ENCODE measurements at places on chromosomes 1 and 21.

DNA sequence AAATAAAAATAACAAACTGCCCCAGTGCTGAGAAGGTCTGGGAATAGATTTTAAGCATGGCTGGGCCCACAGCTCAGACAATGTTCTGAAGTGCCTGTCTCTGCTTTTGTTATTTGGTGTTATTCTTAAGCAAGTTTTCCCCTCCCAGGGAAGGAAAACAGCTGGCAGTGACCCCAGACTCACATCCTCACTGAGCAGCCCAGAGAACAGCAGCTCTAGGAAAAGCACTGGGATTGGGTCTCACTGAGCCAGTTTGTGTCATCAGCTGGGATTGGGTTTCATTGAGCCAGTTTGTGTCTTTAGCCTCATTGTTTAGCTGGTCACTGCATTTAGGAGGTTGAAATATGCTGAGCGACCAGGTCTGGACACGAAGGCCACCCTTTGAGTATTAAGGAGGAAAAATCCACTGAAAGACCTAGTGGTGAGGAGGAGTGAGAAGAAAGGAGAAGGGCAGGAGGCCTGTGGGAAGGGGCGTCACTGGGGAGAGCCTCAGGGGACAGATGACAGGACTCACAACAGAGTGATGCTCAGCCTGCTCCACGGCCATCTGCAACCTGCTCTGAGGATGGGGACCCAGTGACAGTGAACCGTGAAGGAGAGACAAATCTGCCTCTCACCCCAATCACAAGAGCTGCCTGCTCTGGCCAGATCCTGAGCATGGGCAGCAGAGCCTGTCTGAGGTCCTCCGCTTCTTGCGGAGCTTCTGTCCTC is 103.8 kb downstream of the TOMM20 start:
- DNase-seq = peak; percentile 40

GRCh38 chr1:202086579-202087350 is 36.0 kb upstream of the GPR37L1 start:
- DNase-seq = no peak

GRCh38 chr1:184285401-184286087 is 101.3 kb upstream of the C1orf21 start:
- DNase-seq = no peak

DNA sequence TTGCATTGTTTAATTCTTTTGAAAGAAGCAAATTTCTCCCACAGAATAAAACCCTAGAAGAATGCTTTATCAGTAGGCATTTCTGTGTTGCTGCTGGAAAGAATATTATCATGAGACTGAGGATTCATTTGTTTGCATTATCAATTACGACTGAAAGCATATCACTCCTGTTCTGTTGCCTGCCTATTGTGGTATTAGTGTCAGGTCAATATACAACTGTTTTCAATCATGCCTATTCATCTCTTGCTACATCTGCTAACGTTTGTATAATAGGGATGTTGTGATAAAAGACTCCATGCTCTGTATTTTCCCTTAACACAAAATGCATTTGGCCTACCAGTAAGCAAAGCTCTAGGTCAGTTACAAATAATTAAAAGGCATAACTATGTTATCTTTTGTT is 221.5 kb downstream of the PTPRC start:
- no peak for DNase-seq

DNA sequence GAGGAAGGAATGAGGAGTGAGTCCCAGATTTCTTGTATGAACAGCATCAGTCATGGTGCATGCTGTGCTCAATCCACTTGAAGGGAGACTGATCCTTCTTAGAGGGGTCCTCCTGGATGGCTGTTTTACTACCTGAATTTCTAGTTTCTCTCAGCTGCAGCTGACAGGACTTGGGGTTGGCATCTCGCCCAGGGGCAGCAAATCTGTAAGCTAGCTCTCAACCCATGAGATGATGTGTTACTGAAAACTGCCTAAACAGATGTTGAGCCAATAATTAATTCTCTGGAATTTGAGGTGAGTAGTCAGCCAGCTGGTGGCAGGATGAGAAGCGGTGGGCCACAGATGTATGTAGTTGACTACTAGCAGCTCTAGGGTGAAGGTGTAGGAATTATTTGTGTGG is 19.6 kb downstream of the BACH1 start:
- no peak for DNase-seq

- DNase-seq = no peak
These were observed 104.0 kb downstream of the PDE4B start for GRCh38 chr1:65896721-65897120.

GRCh38 chr1:78237364-78237916 is 191.7 kb downstream of the GIPC2 start:
- DNase-seq = no peak

GRCh38 chr21:45937721-45938452 is 43.7 kb upstream of the COL6A1 start:
- no peak for DNase-seq

- DNase-seq = no peak
These were observed 398.1 kb downstream of the MATN1 start for GRCh38 chr1:30325085-30325935.

- DNase-seq = no peak
These were observed 563.5 kb downstream of the LTN1 start for GRCh38 chr21:28429161-28429560.

- DNase-seq = no peak
These were observed at the start of gene ZP4 for GRCh38 chr1:237890822-237891221. Gene ZP4 (minus strand): TSS chr1:237890922. CDS start chr1:237890635, 287 bp downstream.

- DNase-seq = peak; percentile 64
These were observed 34.5 kb downstream of the LRRN2 start for GRCh38 chr1:204650911-204651570.

DNA sequence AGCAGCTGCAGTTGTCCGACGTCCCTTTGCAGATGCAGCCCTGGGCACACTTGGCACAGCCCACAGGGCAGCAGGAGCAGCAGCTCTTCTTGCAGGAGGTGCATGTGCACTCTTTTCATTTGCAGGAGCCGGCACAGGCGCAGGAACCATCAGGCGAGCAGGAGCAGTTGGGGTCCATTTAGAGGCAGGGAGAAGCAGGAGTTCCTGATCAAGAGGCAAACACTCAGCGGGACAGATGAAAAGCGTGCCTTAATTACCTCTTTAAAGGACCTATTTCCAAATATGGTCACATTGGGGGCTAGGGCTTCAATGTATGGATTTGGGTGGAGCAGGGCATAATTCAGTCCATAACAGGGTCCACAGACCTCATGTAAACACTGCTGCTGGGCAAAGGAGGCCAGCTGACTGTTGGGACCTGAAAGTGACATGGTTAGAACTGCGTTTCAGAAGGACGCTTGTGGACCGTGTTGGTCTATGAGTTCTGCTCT is 4.3 kb upstream of the CPLANE2 start:
- no peak for DNase-seq

DNA sequence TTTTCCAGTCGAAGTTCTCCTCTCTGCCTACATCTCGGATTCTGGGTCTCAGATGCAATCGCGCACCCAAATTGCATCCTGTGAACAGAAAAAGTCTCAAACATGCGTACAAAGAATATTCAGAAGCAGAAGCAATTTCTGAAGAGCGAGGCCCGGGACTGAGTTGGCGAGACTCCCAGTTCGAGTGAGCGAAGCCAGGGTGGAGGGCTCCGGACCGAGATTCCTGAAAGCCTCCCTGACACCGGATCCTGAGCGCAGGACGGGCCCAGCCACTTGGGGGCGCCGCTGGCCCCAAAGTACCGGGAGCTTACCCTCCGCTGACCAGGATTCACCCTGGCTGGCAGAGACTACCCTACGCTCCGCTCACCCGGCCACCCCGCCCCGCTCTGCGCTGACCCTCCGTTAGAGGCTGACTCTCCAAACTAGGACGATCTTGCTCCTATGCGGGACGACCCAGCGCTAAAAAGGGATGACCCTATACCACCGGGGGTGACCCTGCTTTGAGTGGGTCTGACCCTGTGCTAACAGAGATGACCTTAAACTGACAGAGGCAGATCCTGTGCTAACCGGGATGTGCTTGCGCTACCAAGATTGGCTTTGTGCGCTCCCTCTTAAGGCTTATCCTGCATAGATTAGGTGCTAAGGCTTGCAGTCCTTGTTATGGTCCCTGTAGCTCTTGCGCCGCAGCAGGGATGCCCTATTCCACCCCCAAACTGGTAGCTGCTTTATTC is 12.1 kb downstream of the FOXD2 start:
- DNase-seq = peak; percentile 52

GRCh38 chr21:32533611-32534010 is 51.7 kb downstream of the TCP10L start:
- DNase-seq = no peak

DNA sequence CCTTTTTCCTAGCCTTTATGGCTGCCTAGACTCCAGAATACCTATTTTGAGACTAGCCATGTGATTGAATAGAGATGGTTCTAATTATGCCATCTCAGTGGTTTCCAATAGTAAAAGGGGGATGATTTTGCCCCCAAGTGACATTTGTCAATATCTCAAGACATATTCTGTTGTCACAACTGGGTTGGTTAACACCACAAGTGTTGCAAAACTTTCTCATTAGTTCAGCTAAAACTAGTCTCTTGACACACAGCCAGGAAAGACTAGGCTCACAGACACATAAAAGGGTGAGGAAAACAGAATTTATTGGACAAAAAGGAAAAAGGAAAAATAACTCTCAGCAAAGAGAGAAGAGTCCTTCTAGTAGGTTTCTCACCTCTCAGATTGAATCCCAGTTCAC is 39.9 kb upstream of the GBP5 start:
- DNase-seq = no peak

DNA sequence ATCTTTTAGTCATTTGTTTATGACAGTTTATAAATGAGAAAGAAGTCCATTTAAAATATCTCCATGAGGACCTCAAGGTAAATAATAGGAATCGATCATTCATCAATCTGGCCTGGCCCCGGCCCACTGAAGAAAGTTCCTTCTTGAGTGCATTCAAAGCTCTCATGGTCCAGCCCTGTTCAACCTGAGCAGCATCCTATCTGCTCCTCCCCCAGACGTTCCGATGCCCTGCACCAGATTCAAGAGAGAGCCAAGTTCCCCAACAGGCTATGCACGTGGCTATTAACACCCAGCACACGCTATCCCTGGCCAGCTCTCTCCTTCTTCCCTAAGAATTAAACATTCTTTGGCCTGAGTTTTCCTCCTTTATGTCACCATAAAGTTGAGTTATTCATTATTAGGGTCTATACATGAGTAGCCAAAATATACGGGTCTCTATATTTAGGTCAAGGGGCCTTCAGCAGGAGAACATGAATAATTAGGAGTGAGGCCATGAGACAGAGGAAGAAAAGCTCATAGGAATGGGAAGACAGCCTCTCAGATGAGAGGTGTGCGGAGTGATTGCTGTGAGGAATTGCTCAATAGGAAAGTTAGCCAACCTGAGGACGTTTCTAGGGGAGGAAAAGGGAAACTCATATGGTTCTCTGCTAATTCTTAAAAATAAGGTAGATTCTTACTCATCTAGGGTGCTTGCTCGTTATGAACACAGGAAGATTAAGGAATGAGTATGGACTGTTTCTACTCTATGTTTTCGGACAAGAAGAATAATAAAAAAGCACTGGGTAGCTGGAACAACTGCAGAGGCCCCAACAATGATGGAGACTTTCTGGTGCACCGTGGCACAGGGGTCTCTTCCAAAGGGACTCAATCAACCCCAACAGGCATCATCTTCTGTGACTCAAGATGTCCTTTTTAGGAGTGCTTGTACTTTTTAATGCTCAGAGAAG is 23.6 kb downstream of the RUNX1 start:
- no peak for DNase-seq

GRCh38 chr1:71074681-71075080 is 6.2 kb downstream of the ZRANB2 start:
- DNase-seq = no peak

GRCh38 chr1:36482724-36483388 is at the start of gene CSF3R:
Gene CSF3R (minus strand): TSS chr1:36482913. CDS start chr1:36479496, 3,417 bp downstream.
- no peak for DNase-seq

DNA sequence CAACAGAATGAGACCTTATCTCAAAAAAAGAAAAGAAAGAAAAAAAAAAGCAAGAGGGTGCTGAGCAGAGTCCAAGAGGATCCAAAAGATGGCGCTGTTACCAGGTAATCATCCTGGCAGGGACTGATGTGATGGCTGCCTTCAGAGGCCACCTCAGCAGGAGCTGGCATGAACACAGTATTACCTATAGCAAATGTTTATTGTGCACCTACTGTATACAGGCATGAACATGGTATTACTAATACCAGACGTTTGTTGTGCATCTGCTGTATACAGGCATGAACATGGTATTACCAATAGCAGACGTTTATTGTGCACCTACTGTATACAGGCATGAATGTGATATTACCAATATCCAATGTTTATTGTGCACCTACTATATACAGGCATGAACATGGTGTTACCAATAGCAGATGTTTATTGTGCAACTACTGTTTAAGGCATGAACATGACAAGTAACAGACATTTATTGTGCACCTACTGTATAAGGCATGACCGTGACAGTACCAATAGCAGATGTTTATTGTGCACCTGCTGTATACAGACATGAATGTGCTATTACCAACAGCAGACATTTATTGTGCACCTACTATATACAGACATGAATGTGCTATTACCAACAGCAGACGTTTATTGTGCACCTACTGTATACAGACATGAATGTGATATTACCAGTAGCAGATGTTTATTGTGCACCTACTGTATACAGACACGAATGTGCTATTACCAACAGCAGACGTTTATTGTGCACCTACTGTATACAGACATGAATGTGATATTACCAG is 115.1 kb upstream of the TMEM51 start:
- peak; percentile 41 for DNase-seq

GRCh38 chr21:37912616-37913015 is 3.6 kb downstream of the KCNJ6 start:
- no peak for DNase-seq

- DNase-seq = no peak
These were observed 59.3 kb downstream of the VANGL2 start for GRCh38 chr1:160459687-160460086.

DNA sequence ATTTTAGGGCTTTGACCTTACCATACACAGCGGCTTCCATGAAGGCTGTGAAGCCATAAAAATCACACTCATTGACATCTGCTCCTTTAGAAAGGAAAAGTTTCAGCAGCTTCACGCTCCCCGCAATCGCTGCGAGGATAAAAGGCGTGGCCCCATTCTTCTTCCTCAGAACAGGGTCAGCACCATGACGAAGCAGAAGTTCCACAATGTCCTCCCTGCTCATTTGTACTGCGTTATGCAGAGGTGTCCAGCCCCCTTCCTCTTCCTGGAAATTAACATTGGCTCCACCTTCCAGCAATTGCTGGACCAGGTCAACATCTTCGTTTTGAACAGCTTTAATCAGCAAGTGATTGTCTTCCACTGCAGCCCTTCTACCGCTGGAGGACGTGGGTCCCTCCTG is 2.7 kb downstream of the RNASEL start:
- DNase-seq = no peak

- no peak for DNase-seq
These were observed 8.7 kb upstream of the COX20 start for GRCh38 chr1:244826712-244827111.

GRCh38 chr1:106568201-106568974 is 488.1 kb upstream of the PRMT6 start:
- peak; percentile 30 for DNase-seq

- peak; percentile 48 for DNase-seq
These were observed at the start of gene TMEM61 for GRCh38 chr1:54980528-54981241. Gene TMEM61 (plus strand): TSS chr1:54980628. CDS start chr1:54981066, 438 bp downstream.

DNA sequence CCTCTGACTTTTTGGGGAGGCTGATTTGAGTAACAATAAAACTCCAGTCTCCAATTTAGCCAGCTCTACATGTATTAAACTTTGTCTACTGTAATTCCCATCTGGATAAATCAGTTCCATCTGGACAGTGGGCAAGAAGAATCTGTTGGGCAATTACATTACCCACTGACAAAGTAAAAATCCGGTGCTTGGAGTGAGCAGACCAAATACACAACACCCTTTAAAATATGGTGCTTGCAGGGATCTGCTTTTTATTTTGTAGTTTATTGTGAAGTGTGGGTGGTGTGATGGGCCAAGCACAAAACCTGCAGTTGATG is 8.9 kb upstream of the CD55 start:
- no peak for DNase-seq

All from eye (tissue), 1 donor.